Omental fat pad (tissue), 4 donors: ENCODE measurements at places on chromosomes 1 and 21.
A peak's percentile ranks its signal among the peaks of the same experiment; 100 is the strongest.

- DNase-seq = no peak
Observed at GRCh38 chr1:85349224-85349623, 72.8 kb upstream of the BCL10 start.

GRCh38 chr1:27297903-27298302, 24.1 kb upstream of the TMEM222 start:
- no peak for DNase-seq

DNA sequence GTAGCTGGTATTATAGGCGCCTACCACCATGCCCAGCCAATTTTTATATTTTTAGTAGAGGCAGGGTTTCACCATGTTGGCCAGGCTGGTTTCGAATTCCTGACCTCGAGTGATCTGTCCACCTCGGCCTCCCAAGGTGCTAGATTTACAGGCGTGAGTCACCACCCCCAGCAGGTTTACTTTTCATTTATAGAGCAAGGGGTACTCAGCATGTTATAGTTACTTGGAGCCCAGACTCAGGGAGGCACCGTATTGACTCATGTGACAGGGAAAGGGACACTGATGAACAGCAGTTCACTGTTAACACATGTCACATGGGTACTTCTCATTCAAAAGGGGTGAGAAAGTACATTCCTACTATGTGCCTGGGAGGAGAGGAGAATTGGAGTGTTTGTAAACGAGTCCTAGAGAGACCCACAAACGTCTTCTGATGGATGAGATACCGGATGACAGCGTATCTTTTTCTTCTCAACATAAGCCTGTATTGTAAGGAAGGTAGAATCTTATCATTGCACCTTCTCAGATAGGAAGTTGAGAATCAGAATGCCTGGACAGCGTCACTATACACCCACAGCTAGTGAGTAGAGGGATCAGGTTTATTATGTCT, 510.0 kb downstream of the USP25 start:
- no peak for DNase-seq

DNA sequence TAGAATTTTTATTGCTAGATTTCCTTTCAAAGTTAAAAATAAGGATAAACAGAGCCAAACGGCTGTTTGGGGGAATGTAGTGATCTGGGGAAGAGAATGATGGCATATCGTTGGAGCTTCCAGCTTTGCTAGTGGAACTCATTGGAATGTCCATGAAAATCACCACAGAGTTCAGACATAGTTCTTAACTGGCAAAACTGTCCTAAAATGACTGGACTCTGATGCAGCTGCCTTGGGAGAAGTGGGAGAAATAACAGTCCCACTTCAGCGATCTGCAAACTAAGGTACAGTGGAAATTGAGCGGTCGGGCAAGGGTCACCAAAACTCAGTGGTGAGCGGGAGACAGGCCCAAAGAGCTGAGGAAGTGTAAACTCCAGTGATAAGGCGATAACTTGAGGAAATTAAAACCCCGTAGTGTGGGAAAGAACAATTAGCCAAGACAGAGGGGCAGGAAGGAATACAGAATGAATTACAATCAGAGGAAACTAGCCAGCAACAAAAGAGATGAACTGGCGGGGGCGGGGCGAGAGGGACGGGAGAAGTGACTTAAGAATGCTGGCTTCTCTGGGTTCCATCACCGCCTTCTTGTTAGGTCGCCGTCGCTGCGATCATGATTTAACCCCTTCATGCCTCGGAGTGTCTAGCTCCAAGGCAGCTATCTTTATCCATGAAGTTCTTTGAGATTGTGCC, 89.8 kb upstream of the ARHGAP29 start:
- DNase-seq = no peak

GRCh38 chr1:33429856-33430691, 821 bp downstream of the PHC2 start:
- no peak for DNase-seq

DNA sequence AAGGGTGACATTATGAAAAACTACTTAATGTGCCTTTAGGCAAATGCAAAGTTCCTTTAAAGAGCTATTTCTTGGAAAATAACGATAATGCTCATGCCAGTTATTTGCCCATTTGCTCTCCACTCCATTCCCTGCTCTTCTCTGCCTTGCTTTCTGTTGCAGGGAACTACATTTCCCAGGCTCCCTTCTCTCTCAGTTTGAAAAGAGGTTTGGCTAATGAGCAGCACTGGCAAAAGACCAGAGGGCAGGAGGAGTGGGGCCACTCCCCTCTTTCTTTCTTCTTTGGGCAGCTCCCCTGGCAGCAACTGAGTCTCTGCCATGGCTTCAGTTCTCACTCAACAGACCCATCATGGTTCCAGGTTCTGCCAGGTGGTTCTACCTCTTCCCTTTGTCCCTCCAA, 130.5 kb downstream of the RWDD3 start:
- no peak for DNase-seq

GRCh38 chr1:93740157-93740556, 58.5 kb upstream of the BCAR3 start:
- DNase-seq = no peak

DNA sequence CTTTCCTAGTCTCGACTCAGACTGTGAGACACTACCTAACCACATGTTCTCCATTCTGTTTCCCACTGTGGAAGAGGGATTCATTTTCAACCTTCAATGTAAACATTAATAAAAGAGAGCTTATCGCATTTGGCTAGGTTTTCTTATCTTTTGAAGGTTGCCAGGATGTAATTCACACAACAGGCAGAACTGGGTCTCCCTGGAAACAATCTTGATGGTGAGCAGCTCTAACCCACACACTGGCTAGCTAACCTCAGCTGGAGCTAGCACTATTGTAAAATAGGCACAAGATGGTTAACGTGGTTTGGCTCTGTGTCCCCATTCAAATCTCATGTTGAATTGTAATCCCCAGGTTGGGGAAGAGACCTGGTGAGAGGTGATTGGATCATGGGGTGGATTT, 75.1 kb downstream of the ZSCAN20 start:
- DNase-seq = no peak

- DNase-seq = no peak
Observed at GRCh38 chr1:245205396-245205795, 50.6 kb downstream of the KIF26B start.

- DNase-seq = no peak
Observed at GRCh38 chr21:36976882-36977651, 10.6 kb upstream of the HLCS start.

DNA sequence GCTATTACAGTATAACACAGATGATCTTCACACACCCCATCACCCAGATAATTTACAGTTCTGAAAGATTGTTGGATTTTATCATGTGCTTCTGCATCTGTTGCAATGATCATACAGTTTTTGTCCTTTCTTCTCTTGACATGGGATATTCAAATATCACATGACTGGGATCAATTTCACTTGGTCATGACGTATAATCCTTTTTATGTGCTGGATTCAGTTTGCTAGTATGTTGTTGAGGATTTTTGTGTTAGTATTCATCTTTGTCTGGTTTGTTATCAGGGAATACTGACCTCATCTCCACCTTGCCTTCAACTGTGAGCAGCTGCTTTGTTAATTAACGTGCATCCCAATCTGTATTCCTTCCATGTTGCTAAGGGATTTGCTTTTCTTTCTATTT, 44.7 kb upstream of the DISC1 start:
- DNase-seq = no peak

GRCh38 chr1:33441088-33441745, 10.3 kb upstream of the PHC2 start:
- DNase-seq = no peak

DNA sequence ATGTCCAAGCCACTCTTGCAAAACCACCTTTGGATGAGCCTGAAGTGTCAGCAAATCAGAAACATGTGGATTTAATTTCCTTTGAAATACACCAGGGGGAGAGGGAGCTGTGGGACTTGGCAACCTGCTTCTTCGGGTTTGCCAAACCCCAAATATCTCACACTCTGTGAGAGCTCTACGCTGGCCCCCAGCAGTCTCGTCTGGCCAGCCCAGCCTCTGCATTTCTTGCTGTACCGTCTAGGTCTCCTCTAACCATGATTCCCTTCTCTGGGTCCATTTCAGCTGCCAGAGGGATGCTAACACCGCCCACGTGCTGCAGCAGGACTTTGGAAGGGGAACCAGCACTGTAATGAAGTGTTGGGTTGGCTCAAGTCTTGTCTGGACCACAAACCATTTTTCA, 114.6 kb downstream of the MRPS6 start:
- no peak for DNase-seq

DNA sequence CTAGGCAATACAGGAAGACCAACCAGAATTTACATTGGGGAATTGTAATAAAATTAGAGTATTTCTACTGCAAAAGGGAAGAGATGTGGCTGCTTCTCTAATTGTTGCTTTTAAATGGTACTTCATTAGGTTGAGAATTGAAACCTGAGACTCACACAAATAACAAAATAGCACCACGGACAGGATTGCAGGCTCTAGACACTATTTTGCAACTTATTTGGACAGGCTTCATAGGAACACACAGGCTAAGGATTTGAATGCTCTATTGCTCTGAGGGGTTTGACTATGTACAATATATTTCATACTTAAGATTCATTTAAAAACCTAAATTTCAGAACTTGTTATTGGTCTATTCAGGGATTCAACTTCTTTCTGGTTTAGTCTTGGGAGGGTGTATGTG, 79.6 kb downstream of the ATP1B1 start:
- DNase-seq = no peak

GRCh38 chr1:160837558-160838205, 25.0 kb downstream of the CD244 start:
- no peak for DNase-seq

DNA sequence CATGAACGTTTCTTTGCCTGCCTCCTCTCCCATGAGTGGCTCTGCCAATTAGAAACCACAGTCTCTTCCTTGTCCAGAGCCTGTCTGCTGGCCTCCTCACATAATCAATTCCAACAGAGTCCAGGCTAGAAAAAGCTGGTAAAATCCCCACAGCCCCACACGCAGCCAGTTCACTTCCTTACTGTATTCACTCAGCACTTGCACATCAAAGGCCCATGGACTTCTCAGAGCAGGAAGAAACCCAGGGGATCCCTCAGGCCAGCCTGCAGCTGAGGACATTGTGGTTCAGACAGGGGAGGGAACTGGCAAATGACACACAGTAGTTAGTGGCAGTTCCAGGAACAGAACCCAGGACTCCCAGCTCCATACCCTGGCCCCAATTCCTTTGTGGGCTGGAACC, 171.6 kb upstream of the EDN2 start:
- DNase-seq = no peak

DNA sequence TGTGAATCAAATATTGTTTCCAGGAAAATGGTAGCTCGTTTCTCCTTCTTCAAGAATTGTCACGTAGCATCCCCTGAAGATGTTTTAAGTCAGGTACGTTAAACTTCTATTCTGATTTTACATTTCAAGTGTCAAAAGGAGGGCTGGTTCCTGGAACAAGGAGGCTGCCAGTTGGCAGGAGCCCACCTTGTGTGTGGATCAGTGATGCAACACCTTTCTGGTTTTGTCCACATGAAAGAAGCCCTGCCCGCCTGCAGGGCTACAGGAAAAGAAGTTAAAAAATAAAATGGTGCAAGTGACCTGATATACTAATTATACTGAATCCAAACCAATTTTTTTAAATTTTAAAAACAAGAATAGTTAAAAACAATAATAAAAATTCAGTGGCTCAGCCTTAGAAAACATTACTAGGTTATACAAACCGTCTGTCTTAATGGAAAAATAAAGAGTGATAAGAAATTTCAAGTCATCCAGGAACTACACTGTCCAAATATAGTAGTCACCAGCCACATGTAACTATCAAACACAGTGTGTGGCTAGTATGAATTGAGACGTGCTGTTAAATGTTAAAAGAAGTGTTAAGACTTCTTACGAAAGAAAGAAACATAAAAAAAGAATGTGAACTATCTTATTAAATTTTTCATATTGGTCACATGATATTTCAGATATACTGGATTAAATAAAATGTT, 123.1 kb downstream of the APP start:
- no peak for DNase-seq

DNA sequence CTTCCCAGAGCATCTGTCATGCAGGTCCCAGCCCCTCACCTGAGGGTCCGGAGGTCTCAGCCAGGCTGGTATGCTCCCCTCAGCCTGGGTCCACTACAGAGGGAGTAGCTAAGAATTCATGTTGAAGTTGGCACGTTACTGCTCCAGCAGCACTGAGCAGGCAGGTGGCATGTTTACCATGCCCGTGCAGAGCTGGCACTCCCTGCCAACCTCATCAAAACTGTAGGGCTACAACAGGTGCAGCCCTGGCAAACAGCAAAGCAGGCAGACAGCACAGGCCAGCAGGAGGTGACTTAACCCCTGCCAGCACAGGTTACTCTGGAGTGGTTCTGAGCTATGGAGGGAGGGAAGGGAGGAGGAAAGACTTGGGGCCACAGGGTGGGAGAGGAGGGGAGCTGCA, 46.4 kb downstream of the NUAK2 start:
- DNase-seq = no peak

GRCh38 chr1:46611691-46612221, 4.9 kb downstream of the MOB3C start:
- DNase-seq = no peak

GRCh38 chr1:44733365-44733764, 2.4 kb upstream of the RNU5D-1 start:
- no peak for DNase-seq

DNA sequence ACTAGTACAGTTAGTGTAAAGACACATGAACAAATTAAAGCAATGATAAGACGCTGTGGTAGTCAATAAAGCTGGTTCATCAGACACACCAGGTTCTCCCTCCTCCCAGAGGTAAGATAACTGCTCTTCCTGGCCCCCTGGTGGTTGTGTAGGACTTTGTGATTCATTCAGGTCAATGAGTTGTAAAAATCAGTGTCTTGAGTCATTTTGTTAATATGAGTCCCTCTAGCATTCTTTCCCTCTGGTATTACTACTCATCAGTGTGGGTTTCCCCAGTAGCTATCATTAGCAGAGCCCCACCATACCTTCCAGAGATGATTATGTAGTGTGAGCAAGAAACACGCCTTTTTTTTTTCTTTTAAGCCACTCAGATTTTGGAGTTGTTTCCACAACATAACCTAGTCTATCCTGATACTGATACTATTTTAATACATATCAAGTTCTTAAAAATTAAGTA, 3.6 kb upstream of the SETDB1 start:
- DNase-seq = peak; percentile 60

DNA sequence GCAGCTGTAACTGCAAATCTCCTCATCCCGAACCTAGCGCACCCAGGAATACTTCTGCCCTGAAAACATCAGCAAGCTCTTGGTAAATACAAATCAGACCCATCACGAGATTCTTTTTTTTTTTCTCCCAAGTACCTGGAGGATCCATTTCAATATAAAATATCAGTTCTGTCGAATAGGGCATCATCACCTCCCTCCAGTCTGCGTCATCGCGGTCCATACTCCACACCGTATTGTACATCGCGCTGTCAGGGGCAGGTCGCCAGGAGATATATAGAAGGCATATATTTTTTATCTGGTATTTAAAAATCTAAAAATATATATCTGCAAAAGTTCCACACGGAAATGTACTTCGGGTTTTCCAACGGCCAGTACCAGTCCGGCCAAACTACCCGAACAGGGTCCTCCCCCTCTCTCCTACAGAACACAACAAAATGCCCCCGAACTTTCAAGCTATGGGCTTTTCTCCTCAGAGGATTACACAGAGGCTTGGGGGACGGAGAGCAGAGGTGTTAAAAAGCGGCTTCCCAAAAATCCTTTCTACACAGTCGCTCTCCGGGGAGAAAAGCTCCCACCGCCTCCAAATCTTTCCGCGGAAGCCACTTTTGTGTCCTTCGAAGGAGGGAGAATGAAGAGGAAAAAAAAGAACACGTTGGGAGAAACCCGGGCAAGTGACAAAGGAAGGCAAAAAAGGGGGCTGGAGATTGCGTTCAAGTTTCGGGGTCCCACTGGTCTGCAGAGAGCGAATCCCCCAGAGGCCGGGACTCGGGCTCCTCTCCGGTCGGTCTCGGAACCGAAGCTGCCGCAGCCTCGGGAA, 509 bp downstream of the PIK3R3 start:
- no peak for DNase-seq

GRCh38 chr1:193634470-193634869, 448.1 kb upstream of the B3GALT2 start:
- DNase-seq = no peak
